ENCODE measurements at places on chromosomes 12 and 14.

- DNase-seq: peak; percentile 54
Observed at GRCh38 chr12:71636704-71637115, 26.9 kb downstream of the ZFC3H1 start.

GRCh38 chr14:50086321-50086711 lies 30.1 kb downstream of the VCPKMT start:
- DNase-seq: no peak

GRCh38 chr12:4251216-4251891 lies 22.2 kb upstream of the CCND2 start:
- DNase-seq: no peak

DNA sequence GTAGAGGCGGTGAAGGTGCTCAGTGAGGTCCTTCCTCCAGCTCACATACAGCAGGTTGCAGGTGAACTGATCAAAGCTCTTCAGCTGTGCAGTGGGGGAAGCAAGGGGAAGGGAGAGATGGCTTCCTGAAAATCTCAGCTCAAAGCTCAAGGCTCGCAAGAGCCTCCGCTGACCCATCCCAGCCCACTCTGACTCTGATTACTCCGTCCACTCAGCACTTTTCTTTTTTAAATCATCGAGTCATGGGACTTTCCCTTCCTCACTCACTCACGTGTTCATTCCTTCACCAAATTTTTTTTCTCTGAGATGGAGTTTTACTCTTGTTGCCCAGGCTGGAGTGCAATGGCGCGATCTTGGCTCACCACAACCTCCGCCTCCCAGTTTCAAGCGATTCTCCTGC lies 4.7 kb downstream of the ABCD4 start:
- DNase-seq: no peak

DNA sequence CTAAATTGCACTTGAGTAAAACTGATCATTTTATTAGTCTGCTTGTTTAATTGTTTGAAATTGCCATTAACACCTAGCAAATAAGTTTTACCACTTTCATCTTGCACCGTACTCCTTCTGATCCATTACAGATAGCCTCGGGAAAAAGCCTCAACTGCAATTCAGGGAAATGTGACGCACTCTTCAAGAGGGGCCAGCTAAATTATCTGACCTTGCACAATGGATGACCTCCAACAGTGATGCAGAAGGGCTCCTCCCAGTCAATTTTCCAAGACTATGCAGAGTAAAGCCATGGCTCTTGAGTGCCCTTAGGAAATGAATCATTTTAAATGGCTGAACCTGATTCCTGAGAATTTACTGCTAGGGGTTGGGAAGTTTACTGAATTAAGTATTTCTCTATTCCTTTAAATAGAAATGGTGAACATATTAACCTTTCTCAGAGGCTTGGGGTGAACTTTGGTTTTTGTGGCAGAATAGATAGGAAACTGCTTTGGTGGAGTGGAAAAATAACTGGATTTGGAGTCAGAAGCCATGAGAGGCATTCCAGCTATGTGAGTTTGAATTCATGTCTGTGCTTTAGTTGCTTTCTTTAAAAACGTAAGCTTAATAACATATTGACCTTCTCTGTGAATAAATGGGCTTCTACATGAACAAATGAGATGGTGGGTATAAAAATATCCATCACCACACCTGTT lies 64.8 kb upstream of the OVCH1 start:
- no peak for DNase-seq

GRCh38 chr14:93150227-93151208 lies 34.2 kb downstream of the MOAP1 start:
- no peak for DNase-seq

DNA sequence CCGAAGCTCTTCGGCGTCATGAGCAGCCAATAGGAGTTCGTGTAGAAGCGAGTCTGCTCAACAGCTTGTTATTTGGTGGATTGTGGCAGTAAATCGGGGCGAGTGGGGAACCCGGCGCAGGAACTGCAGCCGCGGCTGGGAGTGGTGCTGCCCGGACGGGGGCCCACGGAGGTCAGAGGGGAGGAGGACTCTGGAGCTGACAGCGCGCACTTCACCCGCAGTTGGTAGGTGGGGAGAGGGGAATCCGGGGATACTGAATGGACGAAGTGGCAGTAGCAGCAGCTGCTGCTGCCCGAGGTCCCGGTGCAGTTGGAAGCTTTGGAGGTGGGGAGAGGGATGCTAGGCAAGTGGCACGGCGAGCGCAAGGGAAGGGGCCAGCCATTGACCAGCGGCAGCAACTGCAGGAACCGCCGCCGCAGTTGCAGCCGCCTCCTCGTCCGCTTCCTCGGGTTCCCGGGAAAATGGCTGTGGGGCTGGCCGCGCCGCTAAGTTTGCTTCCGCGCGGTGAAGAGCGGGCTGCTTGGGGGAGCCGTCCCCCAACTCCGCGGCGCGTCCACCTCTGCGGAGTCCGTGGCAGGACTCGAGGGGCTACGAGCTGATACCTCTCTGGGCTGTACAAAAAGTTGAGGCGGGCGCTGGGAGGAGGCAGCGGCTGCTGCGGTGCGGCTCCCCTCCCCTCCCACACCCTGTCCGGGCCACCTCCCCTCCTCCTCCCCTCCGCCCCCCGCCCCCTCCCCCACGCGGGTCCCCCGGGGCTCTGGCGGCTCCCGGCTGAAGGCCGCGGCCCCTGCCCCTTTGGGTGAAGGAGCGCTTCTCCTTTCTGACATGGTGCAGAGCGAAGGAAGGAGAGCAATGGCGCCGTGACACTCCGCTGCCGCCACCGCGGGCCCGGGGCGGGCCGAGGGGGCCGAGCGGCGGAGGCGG lies at the start of gene ARID4A:
TSS of gene ARID4A (plus strand) at position 79 of the 924 bp plus-strand sequence. CDS start 1,300 bp downstream, outside the sequence.
- DNase-seq: no peak

GRCh38 chr12:120164293-120164692 lies 30.2 kb downstream of the GCN1 start:
- DNase-seq: no peak

- DNase-seq: no peak
Observed at GRCh38 chr14:47763188-47763854, 87.9 kb upstream of the MDGA2 start.

DNA sequence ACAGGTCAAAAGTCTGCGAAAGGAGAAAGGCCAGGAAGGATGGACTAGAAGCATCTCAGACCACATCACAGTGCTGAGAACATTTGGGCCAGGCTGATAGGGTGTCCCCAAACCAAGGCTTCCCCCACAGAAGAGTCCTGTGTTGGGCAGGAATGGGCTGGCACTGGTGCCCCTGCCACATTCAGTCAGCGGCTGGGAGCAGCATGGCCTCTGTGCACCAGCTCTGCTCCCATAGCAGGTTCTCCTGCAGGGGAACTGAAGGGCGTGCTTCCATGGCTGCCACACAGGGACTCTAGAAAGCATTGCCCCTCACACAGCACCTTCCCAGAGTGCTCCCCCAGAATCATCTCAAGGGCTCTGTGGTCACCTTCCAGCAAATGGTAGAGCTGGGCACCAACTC lies 17.5 kb downstream of the EVL start:
- no peak for DNase-seq

DNA sequence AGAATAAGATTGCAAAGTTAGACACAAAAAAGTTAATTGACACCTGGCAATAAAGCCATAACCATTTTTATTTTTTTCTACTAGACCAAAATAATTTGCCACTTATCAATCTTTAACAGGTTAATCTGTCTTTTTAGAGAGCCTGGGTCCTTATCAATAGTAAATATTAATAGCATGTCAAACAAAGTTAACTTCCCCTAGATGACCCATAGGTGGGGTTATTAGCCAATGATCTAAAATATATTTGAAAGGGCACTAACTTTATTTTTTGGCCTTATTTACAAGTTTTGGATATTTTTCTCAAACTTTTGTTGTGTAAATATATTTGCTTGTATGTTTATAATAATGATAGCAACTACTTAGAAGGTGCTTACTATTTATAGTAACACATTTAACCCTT lies 3.9 kb downstream of the ANKRD33 start:
- DNase-seq: no peak

- DNase-seq: no peak
Observed at GRCh38 chr12:3533703-3534386, 42.8 kb downstream of the PRMT8 start.

- no peak for DNase-seq
Observed at GRCh38 chr14:94918896-94919295, 149.0 kb upstream of the GSC start.

Measured in amniotic stem cell (primary cell).